ENCODE measurements at places on chromosomes 11 and 22. TPM values are rescaled to one million over a fixed set of nuclear protein-coding genes. Genes with fewer than 3 reads are reported as not detected.
A peak's percentile ranks its signal among the peaks of the same experiment; 100 is the strongest.

DNA sequence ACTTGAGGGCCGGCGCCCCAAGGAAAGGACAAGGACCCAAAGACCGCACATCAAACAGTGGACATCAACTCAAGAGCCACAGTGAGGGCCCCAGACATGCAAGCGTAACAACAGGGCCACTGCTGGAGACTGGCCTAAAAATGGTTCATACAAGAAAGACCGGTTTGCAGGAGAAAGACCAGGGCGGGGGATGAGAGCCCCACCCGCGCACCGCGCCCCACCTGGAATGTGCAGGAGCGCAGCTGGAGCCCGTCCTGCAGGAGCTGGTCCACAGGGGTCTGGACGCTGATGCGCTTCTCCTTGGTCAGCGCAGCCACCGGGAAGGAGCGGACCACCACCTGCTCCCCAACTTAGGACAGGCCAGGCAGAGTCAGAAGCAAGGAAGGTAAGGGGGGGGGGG lies 13.9 kb downstream of the SBF1 start:
- no peak overlapping the region for H3K4me3 ChIP-seq
- no peak overlapping the region for H3K27ac ChIP-seq
- peaks cover 38% of the 10 kb centered on the region for H3K36me3 ChIP-seq
- no peak for DNase-seq
- H3K4me1 ChIP-seq: no peaks in the 10 kb centered on the region

DNA sequence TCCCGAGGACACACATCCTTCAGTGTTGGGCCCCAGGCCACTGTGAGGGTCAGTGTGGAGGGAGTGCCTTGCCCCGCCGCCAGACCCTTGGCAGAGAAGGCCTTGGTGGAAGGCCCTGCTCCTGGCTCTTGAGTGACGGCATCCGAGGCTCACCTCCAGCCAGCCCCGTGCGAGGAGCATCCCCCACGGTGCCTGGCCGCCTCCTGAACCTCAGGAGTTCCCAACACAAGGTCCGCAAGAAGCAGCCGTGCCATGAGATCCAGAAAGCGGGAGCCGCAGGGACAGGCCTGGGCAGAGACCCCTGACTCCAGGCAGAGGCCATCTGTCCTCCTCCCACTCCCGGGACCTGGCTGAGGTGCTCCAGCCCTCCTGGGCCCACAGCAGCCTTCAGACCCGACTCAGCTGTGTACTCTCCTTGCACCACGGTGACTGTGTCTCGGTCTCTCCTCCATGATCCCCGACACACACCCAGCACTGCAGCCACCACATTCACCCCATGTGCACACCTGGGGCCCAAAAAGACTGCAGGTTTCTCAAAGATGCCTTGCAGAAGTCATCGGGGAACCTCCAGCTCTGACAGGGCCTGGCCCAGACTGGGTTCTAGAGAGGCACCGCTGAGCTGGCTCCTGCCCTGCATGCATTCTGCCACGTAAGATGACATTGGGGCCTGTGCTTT lies 870.2 kb downstream of the BRD1 start:
- H3K4me3 ChIP-seq: no peak overlapping the region
- no peaks in the 10 kb centered on the region for H3K27me3 ChIP-seq
- no peaks in the 10 kb centered on the region for H3K36me3 ChIP-seq
- DNase-seq: no peak

DNA sequence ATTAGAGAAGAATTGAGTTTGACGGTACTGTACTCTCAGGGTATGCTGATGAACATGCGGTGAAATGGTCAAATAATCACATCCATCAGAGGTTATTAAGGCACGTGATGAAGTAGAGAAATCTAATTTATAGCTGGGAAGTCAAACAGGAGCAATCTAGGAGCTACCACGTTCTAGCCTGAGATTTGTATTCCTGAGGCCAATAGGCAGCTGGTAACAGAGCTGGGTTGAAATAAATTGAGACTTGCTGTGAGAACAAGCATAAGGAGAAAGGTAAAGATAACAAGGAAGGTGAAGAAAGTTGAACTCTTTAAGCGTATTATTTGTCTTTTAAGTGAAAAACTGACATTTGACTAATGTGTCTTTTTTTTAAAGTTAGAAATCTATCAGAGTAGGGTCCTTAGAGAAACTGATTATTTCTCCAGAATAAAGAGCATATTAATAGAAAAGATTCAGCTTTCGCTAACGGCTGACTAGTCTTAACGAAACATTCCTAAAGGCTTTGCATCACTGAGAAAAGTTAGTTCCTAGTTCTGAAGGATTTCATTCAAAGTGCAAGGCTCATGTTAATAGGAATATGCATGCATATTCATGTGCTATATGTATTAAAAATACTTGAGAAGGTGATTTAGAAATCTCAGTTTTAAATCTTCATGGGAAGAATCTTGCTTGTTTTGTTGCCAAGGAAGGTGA lies 5.2 kb upstream of the WEE1 start:
- no peaks in the 10 kb centered on the region for H3K27me3 ChIP-seq
- peak overlapping the region; percentile 57 for H3K27ac ChIP-seq
- no peak overlapping the region for H3K4me3 ChIP-seq
- no peak for DNase-seq
- H3K36me3 ChIP-seq: no peaks in the 10 kb centered on the region
- H3K4me1 ChIP-seq: peaks cover 51% of the 10 kb centered on the region

DNA sequence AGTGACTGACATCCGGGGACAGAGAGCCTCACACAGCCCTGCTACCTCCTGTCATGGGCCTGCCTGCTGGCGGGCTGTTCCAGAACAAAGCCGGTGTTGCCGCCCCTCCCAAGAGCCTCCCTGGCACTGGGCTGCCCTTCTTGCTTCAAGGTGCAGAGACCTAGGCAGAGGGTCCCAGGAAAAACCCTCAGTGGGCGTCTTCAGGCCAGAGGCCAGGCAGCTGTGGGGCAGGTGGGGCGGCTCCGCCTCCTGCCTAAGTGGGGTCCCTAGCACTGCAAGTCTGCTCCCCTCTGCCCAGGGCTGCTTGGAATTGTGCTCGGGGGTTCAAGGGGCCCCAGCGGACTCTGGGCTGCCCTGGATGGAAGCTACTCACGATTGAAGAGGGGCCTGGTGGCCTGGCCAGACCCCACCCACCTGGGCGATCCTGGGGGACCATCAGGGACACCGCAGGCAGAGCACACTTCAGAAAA lies 20.4 kb upstream of the GNB1L start:
- no peak overlapping the region for H3K4me3 ChIP-seq
- H3K27ac ChIP-seq: no peak overlapping the region
- H3K36me3 ChIP-seq: no peaks in the 10 kb centered on the region
- DNase-seq: peak; percentile 10

- H3K36me3 ChIP-seq: no peaks in the 10 kb centered on the region
- no peak overlapping the region for H3K4me3 ChIP-seq
- H3K27me3 ChIP-seq: no peaks in the 10 kb centered on the region
- no peak for DNase-seq
- no peak overlapping the region for H3K27ac ChIP-seq
These were observed 21.9 kb upstream of the OAF start for GRCh38 chr11:120188811-120189455.

GRCh38 chr11:65617990-65618751 lies 2.6 kb downstream of the PCNX3 start:
- no peak overlapping the region for H3K27ac ChIP-seq
- H3K27me3 ChIP-seq: no peaks in the 10 kb centered on the region
- no peak overlapping the region for H3K4me3 ChIP-seq
- H3K36me3 ChIP-seq: peaks cover 21% of the 10 kb centered on the region
- peaks cover 20% of the 10 kb centered on the region for H3K4me1 ChIP-seq

- no peaks in the 10 kb centered on the region for H3K4me1 ChIP-seq
- no peak overlapping the region for H3K27ac ChIP-seq
- DNase-seq: no peak
- H3K4me3 ChIP-seq: no peak overlapping the region
- no peaks in the 10 kb centered on the region for H3K36me3 ChIP-seq
- no peaks in the 10 kb centered on the region for H3K27me3 ChIP-seq
These were observed 21.8 kb upstream of the PIK3C2A start for GRCh38 chr11:17229481-17230152.

DNA sequence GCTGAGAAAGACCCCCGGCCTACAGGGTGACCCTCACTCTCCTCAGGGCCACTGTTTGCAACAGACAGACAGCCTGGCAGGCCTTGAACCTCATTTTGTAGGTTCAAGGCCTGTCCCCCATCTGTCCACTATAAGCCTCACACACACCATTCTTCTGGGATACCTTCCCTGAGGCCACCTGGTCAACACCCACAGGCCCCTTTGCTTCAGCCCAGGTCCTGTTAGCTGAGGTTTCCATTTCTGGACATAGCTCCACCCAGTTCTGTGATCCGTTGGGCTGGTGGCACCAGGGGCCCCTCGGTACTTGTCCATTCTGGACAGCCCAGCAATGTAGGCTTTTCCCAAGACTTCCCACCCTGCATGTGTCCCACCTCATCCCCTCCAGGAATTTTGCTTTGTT lies 3.1 kb downstream of the MIF start:
- no peak overlapping the region for H3K27ac ChIP-seq
- no peaks in the 10 kb centered on the region for H3K27me3 ChIP-seq
- H3K4me1 ChIP-seq: peaks cover 34% of the 10 kb centered on the region
- H3K4me3 ChIP-seq: no peak overlapping the region

DNA sequence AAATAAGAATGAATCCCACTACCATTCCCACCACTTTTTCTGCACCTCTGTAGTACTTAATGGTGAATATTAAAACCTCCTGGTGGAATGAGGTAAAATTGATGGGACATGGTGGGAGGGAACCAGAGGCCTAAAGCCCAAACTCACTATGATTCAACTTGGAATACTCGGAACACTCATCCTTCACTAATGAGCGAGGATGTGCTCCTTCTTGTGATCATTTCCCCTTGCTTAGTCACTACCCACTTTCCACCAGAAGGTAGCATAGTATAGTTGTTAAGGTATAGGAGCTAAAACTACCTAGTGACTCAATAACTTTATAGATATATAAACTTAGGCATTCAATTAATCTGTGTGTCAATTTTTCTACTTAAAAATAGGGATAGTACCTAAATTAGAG lies 728.9 kb downstream of the OPCML start:
- no peak for DNase-seq
- H3K27ac ChIP-seq: no peak overlapping the region
- H3K36me3 ChIP-seq: no peaks in the 10 kb centered on the region
- H3K4me3 ChIP-seq: no peak overlapping the region

DNA sequence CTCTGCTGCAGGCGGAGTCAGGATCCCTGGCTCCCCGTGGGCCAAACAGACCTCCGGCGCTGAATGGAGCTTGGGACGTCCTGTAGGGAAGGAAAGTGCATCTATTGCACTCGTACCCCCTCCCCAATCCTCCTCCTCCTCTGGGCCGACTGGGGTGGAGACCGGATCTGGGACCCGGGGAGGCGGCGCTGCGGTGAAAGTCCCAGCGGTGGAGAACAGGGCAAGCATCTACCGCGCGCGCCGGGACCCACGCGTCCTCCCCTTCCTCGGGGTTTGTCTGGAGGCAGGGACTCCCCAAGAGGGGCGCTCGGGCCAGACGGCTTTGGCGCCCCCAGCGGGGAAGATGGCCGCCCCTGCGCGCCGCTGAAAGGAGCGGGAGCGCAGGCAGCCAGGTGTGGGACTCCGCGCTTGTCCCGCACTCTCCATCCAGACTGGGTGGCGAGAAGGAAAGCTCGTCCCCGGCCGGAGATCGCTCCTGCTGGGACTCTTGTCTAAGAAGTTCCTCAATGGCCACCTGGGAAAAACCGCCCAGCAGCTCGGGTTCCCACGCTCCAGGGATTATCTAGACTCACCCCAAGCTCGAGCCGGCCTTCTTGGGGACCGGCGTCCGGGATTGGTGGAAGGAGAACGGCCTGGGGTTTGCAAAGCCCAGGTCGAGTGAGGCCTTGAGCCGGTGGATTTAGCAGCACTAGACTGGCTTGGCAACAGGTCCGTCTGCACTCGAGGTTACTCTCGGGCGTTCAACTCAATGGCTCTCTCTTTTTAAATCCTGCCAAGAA lies 718 bp downstream of the FADS2 start:
- peak; percentile 26 for DNase-seq
- H3K36me3 ChIP-seq: no peaks in the 10 kb centered on the region
- no peaks in the 10 kb centered on the region for H3K27me3 ChIP-seq
- H3K27ac ChIP-seq: peak overlapping the region; percentile 65
- peaks cover 26% of the 10 kb centered on the region for H3K4me1 ChIP-seq

GRCh38 chr11:72191961-72192381 lies at the start of gene FOLR1:
Gene FOLR1, plus strand, starts transcription at chr11:72192140. Its CDS starts 34 bp downstream, at chr11:72192174.
- H3K4me1 ChIP-seq: peaks cover 10% of the 10 kb centered on the region
- no peak within 1 kb of the TSS for H3K27ac ChIP-seq
- H3K27me3 ChIP-seq: no peaks in the 10 kb centered on the region
- no peak within 1 kb of the TSS for H3K4me3 ChIP-seq
- H3K36me3 ChIP-seq: no peaks in the 10 kb centered on the region

DNA sequence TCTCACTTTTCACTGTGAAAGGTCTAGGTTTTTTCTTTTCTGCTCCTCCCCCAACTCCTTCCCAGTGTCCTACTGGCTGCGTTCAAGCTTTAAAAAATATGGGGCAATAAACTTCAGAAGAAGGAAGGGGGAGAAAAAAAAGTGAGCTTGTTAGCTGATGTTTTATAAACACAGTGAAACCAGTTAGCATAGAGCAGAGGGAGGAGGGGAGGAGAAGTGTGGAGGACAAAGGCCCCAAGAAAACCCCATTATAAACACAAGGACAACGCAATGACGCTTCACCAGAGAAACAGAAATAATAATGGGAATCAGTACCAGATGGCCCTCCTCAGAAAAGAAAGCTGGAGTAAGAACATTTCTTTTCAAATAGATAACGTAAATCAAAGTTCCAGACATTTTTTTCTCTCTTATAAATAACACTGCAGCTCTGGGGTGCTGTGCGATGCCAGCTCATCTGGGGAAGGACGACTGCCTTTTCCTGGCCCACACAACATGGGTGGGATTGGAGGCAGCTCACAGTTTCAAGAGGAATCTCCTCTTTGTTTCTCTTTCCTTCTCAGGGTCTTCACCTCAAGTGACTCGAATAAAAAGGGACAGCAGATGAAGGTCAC lies 235.4 kb upstream of the NARS2 start:
- H3K36me3 ChIP-seq: no peaks in the 10 kb centered on the region
- no peak overlapping the region for H3K4me3 ChIP-seq
- H3K27me3 ChIP-seq: no peaks in the 10 kb centered on the region
- H3K4me1 ChIP-seq: no peaks in the 10 kb centered on the region
- DNase-seq: no peak

DNA sequence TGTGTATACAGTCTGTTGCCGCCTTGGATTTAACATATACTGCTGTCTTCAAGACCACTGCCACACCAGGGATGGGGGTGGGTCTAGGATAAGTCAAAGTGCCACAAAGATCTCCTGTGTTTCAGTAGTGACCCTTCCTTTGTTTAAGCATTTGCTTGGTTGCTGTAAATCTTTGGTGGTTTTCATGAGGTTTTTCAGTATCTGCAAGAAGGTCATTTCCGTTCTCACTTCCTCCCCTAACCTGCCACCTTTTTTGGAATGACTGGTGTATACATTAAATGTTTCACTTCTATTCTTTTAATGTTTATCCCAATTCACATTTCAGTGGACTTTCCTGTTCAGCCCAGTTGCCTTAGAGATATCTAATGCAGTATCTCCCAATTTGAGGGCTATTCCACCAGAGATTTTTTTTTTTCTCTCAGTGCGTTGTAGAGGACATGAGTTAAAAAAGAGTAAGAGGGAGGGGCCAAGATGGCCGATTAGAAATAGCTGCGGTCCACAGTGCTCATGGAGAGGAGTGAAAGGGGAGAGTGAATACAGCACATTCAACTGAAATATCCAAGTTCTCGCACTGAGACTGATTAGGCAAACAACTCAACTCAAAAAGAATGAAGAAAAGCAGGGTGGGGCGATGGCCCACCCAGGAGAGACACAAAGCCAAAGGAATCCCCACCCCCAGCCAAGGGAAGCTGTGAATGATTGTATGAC lies 43.2 kb downstream of the USP47 start:
- no peaks in the 10 kb centered on the region for H3K27me3 ChIP-seq
- H3K36me3 ChIP-seq: no peaks in the 10 kb centered on the region
- peaks cover 7% of the 10 kb centered on the region for H3K4me1 ChIP-seq
- DNase-seq: no peak

- H3K4me3 ChIP-seq: no peak overlapping the region
- H3K4me1 ChIP-seq: no peaks in the 10 kb centered on the region
- DNase-seq: peak; percentile 6
- H3K27me3 ChIP-seq: no peaks in the 10 kb centered on the region
These were observed 6.8 kb downstream of the SLN start for GRCh38 chr11:107705027-107705426.

Gene SAA2
- total RNA-seq: 18.1 TPM

Gene FGF3
- not detected for total RNA-seq

All from body of pancreas (tissue), 4 donors.